Activated T-cell treated with anti-CD3 and anti-CD28 coated beads for 1 hour (primary cell): ENCODE measurements at places on chromosomes 7 and 10.

GRCh38 chr7:143069912-143070500 lies 17.9 kb downstream of the OR6V1 start:
- no peak for DNase-seq

DNA sequence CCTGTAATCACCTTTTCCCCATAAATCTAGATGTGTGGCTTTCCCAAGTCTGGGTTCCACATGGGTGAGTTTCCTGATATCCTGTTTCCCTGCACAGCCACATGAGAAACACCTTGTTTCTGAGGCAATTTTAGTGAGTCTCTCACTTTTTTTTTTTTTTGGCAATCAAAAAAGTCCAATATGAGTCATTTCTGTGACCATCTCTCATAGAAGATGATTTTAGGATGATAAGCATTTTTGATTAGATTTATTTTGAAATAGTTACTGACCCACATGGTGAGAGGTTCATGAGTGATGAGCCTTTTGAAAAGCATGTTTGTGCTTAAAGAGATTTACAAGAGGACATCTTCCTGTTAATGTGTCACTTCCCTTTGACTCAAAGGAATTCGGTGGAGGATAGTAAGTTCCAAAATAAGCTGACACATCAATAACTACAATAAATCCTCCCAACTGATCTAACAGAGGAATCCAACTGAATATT lies 464.0 kb downstream of the INHBA start:
- no peak for DNase-seq

DNA sequence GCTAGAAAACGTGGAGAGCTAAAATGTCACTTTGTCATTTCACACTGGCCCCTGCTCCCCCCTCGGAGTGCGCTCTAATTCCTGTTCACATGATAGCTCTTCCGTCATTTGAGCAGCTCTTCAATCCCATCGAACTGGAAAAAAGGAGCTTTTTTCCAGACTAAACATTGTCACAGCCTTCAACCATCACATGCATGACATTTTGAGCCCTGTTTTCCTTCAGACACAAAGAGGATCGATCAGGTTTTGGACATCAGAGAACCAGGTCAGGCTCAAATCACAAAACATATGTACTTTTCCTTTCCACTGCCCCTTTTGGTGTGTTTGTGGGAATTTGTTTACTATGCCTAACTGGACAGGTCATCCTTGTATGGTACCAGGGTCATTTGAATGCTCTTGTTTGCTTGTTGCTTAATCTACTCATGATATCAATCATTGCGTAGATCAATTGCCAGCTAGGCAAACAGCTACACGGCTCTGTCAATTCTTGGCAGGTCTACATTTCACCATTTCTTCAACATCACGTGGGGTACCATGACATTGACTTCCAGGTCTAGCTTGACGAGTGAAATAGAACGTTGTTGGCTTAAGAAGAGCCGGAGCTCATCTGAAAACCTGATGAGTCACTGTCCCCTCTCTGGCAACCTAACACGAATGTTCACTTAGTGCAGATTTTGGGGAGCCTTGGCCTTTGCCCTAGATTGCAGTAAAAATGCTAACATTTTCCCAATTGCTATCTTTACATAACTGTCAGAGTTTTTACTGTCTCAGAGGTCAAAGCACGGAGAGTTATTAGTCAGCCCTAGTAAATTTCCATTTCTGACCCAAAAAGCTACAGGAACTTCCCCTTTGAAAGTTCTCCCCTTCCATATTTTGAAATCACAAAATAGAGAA lies 87.3 kb downstream of the LYZL2 start:
- DNase-seq, result no peak

GRCh38 chr7:96997512-96998032 lies 7.8 kb upstream of the DLX6 start:
- no peak for DNase-seq

DNA sequence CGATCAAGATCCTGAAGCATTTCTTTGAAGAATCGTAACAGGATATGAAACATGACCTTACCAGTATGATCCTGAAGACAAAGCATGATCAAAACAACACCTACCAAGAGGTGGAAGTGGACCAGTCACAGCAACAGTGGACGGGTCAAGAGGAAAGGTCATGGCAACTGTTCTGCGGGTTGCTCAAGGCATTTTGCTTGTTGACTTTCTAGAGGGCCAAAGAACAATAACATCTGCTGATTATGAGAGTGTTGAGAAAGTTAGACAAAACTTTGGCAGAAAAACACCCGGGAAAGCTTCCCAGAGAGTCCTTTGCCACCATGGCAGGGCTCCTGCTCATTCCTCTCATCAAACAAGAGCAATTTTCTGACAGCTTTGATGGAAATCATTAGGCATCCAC lies 65.6 kb upstream of the LRRC18 start:
- DNase-seq, result no peak

DNA sequence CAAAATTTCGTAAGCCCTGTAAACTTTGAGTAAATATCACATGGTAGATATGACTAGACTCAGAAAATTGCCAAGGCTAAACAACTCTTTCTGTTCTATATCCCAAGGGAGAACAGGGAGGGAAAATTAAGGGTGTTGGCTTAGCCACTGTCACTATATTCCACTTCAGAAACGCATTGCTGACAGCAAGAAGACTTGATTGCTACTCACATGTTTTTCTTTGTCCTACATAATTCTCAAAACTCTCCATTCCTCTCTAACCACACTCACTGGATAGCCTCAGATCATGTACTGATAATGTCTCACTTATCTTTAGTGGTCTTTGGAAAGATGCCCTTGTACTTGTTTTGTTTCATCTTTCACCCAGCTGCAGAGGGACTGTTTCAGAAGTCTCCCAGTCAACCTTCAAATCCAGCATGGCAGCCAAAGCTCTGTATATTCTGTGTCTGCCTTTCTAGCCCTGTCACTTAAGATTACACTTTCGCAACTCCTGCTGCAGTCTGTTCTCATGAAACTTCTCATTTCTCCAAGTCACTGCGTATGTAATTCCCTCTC lies 582.4 kb upstream of the FZD8 start:
- DNase-seq, result no peak
